ENCODE measurements at places on chromosomes 11 and 22. TPM values are rescaled to one million over a fixed set of nuclear protein-coding genes. Genes with fewer than 3 reads are reported as not detected.

PHF21B gene
- 3.3 TPM for polyA plus RNA-seq

IGLL1 gene
- polyA plus RNA-seq, result not detected

SYCE3 gene
- polyA plus RNA-seq, result 43.1 TPM

OR10G8 gene
- polyA plus RNA-seq, result not detected

MMP11 gene
- not detected for polyA plus RNA-seq

LMO1 gene
- 2.1 TPM for polyA plus RNA-seq

GNAZ gene
- 24.5 TPM for polyA plus RNA-seq

CASP5 gene
- polyA plus RNA-seq, result not detected

HBE1 gene
- polyA plus RNA-seq, result not detected

Measured in Purkinje cell (primary cell).